CD4-positive, alpha-beta T cell treated with Interleukin-10 for 1 hour (primary cell): ENCODE measurements at places on chromosomes 3 and 15.

- no peak for DNase-seq
Measured at GRCh38 chr3:77380136-77380535, 340.2 kb downstream of the ROBO2 start.

GRCh38 chr3:123337948-123338619, 110.8 kb downstream of the ADCY5 start:
- DNase-seq = no peak

DNA sequence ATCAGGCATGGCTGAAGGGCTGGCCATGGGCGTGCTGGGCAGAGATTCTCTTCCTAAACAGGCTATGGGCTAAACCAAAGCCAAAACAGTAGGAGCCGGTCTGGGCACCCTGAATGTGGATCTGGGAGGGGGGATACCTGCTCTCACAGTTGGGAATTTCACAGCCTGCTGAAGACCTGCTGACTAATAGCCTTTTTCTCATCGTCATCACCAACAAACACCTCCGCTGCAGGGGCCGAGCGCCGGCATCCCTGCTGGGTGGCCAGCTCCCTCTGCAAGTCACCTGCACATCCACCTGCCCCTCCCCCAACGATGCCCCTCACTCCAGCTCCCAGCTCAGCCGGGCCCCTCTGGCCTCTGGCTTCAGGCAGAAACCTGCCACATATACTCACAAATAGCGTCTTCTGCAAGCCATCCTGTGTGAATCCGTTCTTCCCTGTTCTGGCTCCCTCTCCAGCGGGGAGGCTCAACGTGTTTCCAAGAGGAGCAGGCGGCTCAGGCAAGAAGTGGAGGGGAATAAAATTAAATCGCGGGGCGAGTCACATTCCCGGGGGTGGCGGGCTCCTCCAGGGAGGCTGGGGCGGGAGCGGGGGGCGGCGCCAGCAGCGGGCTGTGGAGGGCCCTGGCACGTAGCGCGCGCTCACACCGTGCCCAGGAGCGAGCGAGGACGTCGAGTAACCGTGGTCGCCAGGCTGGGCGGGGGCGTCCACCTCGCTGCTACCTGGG, 466 bp downstream of the IQSEC1 start:
- DNase-seq = no peak

- no peak for DNase-seq
Measured at GRCh38 chr3:42269647-42270046, 3.7 kb upstream of the CCK start.

- no peak for DNase-seq
Measured at GRCh38 chr15:33094336-33094735, 100.2 kb downstream of the FMN1 start.

GRCh38 chr3:24640330-24640877, 145.8 kb upstream of the THRB start:
- no peak for DNase-seq

DNA sequence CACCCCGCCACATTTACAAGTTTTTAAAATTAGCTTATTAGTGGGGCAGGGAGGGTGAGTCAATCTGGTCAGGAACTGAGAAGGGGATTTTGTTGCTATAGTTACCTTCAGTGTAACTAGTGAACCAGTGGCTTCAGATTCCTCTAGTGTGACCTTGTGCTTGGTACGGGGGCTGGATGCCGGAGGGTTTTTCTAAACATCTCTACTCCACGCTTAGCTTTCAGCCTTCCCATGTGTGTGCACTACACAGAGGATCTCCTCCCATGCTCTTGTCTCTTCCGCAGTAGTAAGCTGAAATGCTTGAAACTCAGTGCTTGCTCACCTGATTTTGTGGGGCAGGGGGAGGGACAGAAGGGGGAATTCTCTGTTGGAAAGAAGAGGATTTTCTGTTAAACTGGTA, 67.9 kb upstream of the AKAP13 start:
- no peak for DNase-seq

DNA sequence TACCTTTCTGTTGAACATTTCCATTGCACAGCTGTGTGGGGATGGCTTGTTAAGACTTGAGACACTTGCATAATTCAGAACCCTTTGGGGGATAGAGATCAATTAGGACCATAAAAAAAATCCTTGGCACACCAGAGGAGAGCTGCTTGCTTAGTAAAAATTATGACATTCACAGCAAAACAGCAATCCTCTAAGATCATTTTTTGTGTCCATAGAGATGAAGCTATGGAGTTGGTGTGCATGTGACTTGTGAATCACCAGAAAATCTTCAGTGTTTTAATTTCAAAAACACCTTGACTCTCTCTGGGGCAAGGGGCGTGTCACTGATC, 7.7 kb downstream of the COL8A1 start:
- no peak for DNase-seq

GRCh38 chr3:28171962-28172361, 69.5 kb upstream of the CMC1 start:
- peak; percentile 34 for DNase-seq

DNA sequence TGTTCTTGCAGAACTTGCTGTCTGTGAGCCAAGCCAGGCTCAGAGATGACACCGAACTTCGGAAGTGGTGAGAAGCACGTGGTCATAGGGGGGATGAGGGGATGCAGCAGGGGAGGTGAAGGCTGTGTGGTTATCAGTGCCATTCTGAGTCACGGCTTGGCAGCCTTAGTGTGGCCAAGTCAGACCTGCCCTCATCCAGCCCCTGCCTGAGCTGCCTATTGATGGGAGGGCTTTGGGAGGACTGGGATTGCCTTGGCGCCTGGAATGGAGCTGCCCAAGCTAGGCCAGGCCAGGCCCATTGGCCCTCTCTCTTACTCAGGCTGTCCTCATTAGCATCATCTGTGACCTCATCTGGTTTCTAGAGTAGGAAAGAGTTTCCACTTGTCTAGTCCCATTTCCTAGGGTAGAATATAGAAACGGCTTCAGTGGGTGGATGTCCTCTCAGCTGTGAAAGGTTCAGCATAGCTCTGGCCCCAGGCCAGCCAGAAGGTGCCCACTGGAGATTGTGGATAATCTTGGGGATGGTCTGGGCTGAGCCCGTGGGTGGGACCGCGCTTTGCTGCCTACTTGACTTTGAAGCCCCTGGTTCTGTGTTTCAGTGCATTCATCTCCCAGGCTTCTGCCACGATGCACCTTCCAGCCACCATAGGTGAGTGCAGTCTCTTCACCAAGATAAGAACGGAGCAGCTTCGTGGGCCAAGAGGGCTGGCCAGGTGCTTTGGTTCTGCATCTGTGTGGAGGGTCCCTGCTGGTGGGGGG, 7.2 kb downstream of the FAH start:
- DNase-seq = no peak

- DNase-seq = no peak
Measured at GRCh38 chr3:112005091-112005672, 6.5 kb downstream of the TAGLN3 start.

- DNase-seq = no peak
Measured at GRCh38 chr3:50258029-50258680, 10.8 kb upstream of the SEMA3B start.

GRCh38 chr15:48085591-48085930, 35.2 kb upstream of the SLC24A5 start:
- DNase-seq = no peak

DNA sequence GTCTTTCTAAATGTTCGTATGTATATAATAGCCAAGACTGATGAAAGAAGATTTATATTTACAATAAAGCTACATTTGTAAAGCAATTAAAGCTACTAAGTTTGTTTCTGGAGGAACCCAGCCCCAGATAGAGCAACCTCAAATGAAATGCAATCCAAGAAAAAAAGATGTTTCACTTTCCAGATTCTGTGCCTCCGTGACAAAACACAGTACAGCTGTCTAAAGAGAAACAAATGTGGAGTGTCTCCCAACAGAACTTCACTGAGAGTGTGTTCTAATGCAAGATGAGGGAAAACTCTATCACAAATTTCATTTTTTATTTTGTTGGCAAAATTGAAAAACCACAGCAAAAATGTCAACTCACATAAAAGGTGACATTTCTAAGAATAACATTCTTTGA, 317.0 kb downstream of the OCA2 start:
- DNase-seq = no peak

DNA sequence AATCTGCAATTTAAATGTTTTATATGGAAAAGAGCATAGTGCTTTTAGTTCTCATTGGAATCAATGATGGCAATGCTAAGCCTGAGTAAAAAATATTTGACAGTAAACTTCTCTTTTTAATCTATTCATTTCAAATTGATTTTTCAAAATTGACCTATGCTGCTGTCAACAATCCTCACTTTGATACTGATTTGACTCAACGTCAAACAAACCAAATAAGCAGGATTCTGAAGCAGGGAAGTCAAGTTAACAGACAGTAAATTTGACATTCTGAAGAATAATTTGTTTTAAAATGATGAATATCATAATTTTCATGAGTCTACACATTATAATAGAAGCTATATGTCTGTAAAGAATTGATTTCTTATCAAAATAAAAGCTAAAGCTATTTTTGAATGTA, 1053.1 kb downstream of the DIPK2A start:
- no peak for DNase-seq

GRCh38 chr3:177282119-177282655, 84.9 kb upstream of the TBL1XR1 start:
- DNase-seq = no peak

DNA sequence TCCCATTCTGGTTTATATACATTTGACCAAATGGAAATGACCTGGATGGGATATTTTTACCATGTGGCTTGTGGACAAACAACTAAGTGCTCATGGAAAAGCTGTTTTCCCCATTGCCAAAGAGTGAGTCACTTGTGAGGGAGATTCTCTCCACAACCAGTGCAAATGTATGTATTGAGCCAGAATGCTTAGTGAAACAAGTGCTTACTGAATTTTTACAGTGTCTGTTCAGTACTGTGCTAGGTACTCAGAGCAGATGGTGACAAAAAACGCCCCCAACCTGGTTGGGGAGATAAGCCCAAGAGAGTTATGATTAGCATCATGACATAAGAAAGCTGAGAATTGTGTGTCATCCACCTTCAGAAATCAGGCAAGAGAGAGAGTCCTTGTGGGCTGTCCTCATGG, 2.3 kb downstream of the CHP1 start:
- no peak for DNase-seq

- DNase-seq = no peak
Measured at GRCh38 chr3:197809356-197810020, 18.4 kb downstream of the LRCH3 start.

- DNase-seq = no peak
Measured at GRCh38 chr3:102531686-102532085, 96.9 kb downstream of the ZPLD1 start.

DNA sequence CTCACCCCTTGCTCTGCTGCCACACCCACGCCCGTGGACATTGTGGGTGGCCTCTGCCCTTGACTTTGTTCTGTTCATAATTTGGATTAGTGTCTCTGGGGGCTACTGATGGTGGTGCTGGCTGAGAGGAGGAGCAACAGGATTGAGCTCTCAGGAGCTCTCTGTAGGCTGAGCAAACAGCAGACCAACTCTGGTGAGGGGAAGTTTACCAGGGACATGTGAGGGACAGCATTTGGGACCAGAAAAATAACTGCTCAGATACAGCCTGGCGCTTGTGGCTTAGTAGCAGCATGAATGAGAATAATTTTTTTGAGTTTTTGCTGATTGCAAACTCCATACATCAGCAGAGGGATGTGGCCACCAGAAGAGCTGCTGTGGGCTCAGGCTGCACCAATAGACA, 14.8 kb downstream of the PPCDC start:
- DNase-seq = no peak

GRCh38 chr3:143307613-143308183, 188.1 kb downstream of the CHST2 start:
- DNase-seq = no peak

DNA sequence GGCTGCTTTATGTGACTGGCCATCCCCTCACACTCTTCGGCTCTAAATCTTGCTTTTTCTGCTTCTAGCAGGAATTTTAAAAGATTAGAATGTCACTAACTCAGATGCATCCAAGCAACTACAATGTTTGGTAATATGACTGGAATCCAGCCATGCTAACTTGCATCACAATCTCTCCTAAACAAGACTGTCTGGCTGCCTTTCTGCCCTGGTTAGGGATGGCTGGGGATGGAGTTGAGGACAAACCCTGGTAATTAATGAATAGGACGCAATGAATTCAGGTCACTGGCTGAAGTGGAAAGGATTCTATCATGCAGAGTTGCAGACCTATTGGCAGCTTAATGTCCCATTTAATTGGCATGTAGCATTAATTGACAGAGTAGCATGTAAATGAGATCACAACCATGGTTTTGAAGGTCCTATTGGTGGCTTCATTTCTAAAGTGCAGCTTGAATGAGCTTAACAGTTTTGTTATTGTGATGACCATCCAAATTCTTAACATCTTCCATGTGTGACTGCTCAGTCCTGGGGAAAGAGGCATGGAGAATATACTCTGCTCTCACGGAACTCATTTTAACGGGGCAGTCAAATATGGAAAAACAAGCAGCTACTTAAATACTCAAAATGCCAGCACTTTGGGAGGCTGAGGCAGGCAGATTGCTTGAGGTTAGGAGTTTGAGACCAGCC, 21.7 kb downstream of the NMNAT3 start:
- DNase-seq = no peak

DNA sequence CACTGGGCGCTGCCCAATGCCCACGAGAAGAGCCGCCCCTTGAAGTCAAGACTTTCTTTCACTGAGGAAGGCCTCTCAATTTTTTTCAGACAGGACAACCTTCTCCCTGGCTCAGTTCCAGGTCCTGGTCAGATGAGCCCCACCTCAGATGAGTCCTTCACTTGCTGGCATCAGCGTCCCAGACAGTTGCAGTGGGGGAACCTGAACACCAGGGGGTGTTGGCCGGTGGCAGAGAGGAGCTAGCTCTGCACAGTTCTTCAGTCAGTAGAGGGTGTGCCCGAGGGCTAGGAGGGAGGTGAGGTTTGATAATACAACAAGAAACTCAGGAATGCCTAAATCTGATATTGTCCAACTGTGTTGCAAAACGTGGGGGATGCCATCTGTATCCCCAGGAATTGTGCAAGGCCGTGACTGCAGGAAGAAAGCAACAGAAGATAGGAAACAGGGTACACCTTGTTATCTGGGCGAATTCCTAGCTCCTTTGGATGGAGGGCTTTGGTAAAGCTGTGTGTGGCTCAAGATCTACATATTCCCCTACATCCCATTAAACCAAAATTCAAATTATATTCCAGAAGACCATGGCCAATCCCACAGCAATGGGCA, 34.3 kb downstream of the CCR3 start:
- peak; percentile 84 for DNase-seq

GRCh38 chr3:166071-166470, 30.5 kb upstream of the CHL1 start:
- no peak for DNase-seq
